Subcutaneous adipose tissue (tissue), 4 donors: ENCODE measurements at places on chromosomes 1 and 21. TPM values are rescaled to one million over a fixed set of nuclear protein-coding genes. Genes with fewer than 3 reads are reported as not detected.

The COL24A1 gene
- 1.5 TPM for total RNA-seq

The PGBD5 gene
- 0.33 TPM for total RNA-seq

The TNFRSF18 gene
- total RNA-seq, result not detected

The GSTM1 gene
- total RNA-seq, result not detected

The LAD1 gene
- not detected for total RNA-seq

The TEX50 gene
- total RNA-seq, result not detected

The RUNX1 gene
- total RNA-seq, result 32.0 TPM

The POMGNT1 gene
- 36.9 TPM for total RNA-seq

The TMPRSS15 gene
- not detected for total RNA-seq

The AQP10 gene
- not detected for total RNA-seq

The SYCP1 gene
- not detected for total RNA-seq

The C8A gene
- total RNA-seq, result not detected

The CGN gene
- 0.98 TPM for total RNA-seq

The THEM5 gene
- not detected for total RNA-seq

The NHLH1 gene
- total RNA-seq, result not detected

The PTPN7 gene
- total RNA-seq, result 2.6 TPM

The CTSE gene
- total RNA-seq, result not detected

The LRRN2 gene
- total RNA-seq, result 0.38 TPM

The HSD3B1 gene
- not detected for total RNA-seq

The SNAPIN gene
- total RNA-seq, result 80.1 TPM

The CLCC1 gene
- total RNA-seq, result 27.2 TPM

The GJC2 gene
- total RNA-seq, result 3.0 TPM

The FCRL4 gene
- not detected for total RNA-seq

The ZBTB17 gene
- total RNA-seq, result 26.4 TPM

The GNAT2 gene
- total RNA-seq, result not detected

The KCND3 gene
- total RNA-seq, result 6.3 TPM

The BRDT gene
- not detected for total RNA-seq

The BGLAP gene
- total RNA-seq, result 0.94 TPM

The TMEM200B gene
- total RNA-seq, result 15.0 TPM

The PGLYRP3 gene
- not detected for total RNA-seq

The RBP7 gene
- 77.3 TPM for total RNA-seq

The NUF2 gene
- total RNA-seq, result not detected

The ESRRG gene
- total RNA-seq, result 0.17 TPM

The GBP6 gene
- not detected for total RNA-seq

The CYP4A22 gene
- 0.82 TPM for total RNA-seq

The NFYC gene
- total RNA-seq, result 45.6 TPM

The MXRA8 gene
- 152 TPM for total RNA-seq

The DYNLT5 gene
- total RNA-seq, result not detected

The MPC2 gene
- 54.9 TPM for total RNA-seq

The NR1I3 gene
- total RNA-seq, result not detected

The GSTM5 gene
- 3.6 TPM for total RNA-seq

The BCAN gene
- not detected for total RNA-seq

The MIXL1 gene
- not detected for total RNA-seq

The RORC gene
- total RNA-seq, result 6.4 TPM

The SERTAD4 gene
- total RNA-seq, result 0.85 TPM

The HJV gene
- not detected for total RNA-seq

The MNDA gene
- total RNA-seq, result 54.6 TPM

The BTBD19 gene
- 3.9 TPM for total RNA-seq

The RHEX gene
- total RNA-seq, result 5.1 TPM

The VSIG8 gene
- not detected for total RNA-seq

The OR2T11 gene
- total RNA-seq, result not detected

The AIRE gene
- not detected for total RNA-seq

The OR2AJ1 gene
- not detected for total RNA-seq
